Right lobe of liver (tissue), 6 donors: ENCODE measurements at places on chromosomes 3 and 15. TPM values are rescaled to one million over a fixed set of nuclear protein-coding genes. Genes with fewer than 3 reads are reported as not detected.

DNA sequence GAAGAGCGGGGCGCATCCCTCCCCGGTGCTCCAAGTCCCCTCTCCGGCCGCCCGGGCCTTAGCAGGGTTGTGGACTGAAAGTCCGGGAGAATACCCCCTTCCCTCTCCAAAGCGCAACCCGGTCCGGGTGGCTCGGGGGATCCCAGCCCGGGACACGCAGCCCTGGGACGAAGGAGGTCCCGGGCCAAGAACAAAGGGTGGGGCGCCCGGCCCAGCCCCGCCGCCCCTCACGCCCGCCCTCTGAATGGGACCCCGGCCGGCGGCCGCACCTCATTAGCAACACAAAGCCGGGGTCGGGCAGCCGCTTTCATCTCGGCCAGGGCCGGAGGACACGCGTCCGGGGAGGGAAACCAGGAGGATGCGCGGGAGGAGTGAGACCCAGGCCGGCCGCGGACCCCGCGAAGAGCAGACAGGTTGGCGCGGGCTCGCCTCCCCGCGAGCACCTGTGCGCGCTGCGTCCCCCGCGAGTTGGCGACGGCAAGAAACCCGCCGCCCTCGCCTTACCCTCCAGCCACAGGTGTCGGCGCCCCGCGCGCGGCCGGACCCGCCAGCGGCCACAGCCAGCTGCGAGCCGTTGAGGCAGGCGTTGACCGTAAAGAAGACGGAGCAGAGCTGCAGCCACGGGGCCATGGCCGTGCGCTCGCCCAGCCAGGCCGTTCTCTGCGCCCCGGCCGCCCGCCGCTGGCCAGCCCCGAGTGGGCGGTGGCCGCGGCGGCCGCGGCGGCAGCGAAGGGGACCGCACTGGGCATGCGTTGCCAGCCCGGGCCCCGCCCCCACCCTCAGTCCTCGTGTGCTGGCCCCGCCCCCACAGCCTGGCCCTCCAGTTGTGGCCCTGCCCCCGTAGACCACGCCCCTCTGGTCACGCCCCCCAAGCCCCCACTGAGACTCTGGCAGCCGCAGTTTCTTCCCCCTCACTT lies at the start of gene IL17RD:
Gene IL17RD (minus strand): TSS at position 697 of the 917 bp plus-strand sequence. CDS start 67 bp downstream, at position 630.
- no peak within 1 kb of the TSS for H3K27ac ChIP-seq
- H3K27me3 ChIP-seq: no peaks in the 10 kb centered on the region
- H3K4me3 ChIP-seq: peak within 1 kb of the TSS; percentile 70
- peak; percentile 73 for DNase-seq
- peaks cover 7% of the 10 kb centered on the region for H3K4me1 ChIP-seq

- H3K27ac ChIP-seq: no peak overlapping the region
- no peaks in the 10 kb centered on the region for H3K36me3 ChIP-seq
- no peaks in the 10 kb centered on the region for H3K27me3 ChIP-seq
- H3K4me1 ChIP-seq: no peaks in the 10 kb centered on the region
Measured at GRCh38 chr3:177626045-177626444, 428.8 kb upstream of the TBL1XR1 start.

- H3K27me3 ChIP-seq: no peaks in the 10 kb centered on the region
- H3K4me1 ChIP-seq: peaks cover 4% of the 10 kb centered on the region
- no peak within 1 kb of the TSS for H3K27ac ChIP-seq
- H3K4me3 ChIP-seq: no peak within 1 kb of the TSS
- no peak for DNase-seq
Measured at GRCh38 chr15:53978253-53978906, at the start of gene UNC13C. UNC13C (plus strand) TSS chr15:53978441; CDS start chr15:54012904, 34,463 bp downstream.

GRCh38 chr3:187858711-187859110 lies 113.4 kb upstream of the BCL6 start:
- H3K4me1 ChIP-seq: no peaks in the 10 kb centered on the region
- no peaks in the 10 kb centered on the region for H3K27me3 ChIP-seq
- no peak overlapping the region for H3K4me3 ChIP-seq
- no peak for DNase-seq

- no peaks in the 10 kb centered on the region for H3K27me3 ChIP-seq
- H3K27ac ChIP-seq: no peak overlapping the region
- no peaks in the 10 kb centered on the region for H3K4me1 ChIP-seq
- DNase-seq: no peak
Measured at GRCh38 chr15:53618461-53618860, 141.0 kb downstream of the WDR72 start.

DNA sequence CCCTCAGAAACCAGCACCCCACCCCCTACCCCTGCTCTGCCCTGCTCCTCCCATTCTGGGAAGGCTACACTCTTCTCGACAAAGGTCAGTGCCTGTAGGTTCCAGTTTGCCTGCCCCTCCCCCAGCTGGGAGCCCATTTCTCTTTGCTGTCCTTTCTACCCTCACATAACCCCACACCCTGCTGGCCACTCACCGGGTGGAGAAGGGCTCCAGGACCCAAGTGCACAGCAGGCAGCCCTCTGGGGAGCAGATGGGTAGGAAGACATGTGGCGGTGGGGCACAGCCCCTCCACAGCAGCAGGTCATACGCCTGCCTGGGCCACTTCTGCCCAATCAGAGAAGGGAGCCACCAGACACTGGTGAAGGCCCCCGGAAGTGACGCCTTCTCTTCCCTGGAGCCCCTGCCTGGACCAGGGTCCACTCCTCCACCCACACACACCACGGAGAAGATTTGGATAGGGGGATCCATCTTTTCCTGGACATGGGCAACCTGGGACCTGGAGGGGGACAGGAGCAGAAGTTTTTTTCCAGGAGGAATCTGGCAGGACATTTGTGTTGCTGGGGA lies at the start of gene THPO:
Gene THPO (minus strand): TSS at position 326 of the 564 bp plus-strand sequence. CDS start 1,948 bp downstream, outside the sequence.
- no peaks in the 10 kb centered on the region for H3K27me3 ChIP-seq
- peak within 1 kb of the TSS; percentile 96 for H3K27ac ChIP-seq
- peak within 1 kb of the TSS; percentile 63 for H3K4me3 ChIP-seq
- H3K4me1 ChIP-seq: no peaks in the 10 kb centered on the region

GRCh38 chr3:43095370-43095769 lies 10.5 kb downstream of the POMGNT2 start:
- H3K4me1 ChIP-seq: no peaks in the 10 kb centered on the region
- no peak overlapping the region for H3K27ac ChIP-seq
- no peak for DNase-seq
- no peak overlapping the region for H3K4me3 ChIP-seq

DNA sequence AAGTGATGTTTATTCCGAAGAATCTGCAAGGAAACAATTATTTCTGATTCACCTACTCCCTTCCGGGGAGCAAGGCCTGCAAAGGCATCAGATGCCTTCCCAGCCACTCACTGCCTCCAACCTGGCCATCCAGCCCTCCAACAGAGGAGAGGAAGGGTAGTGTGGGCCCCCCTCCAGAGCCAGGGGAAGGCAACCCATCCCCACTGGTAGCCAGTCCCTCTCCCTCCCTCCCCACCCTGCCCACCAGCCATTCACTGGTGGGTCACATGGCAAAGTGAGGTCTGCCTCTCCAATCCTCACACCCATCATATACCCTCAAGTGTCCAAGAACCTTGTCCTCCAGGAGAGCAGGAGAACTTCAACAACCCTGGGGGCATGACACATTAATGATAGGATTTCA lies 2.4 kb upstream of the VIPR1 start:
- H3K27ac ChIP-seq: no peak overlapping the region
- DNase-seq: peak; percentile 25

- no peaks in the 10 kb centered on the region for H3K36me3 ChIP-seq
- no peaks in the 10 kb centered on the region for H3K27me3 ChIP-seq
- DNase-seq: no peak
- H3K4me3 ChIP-seq: no peak overlapping the region
- H3K4me1 ChIP-seq: no peaks in the 10 kb centered on the region
Measured at GRCh38 chr3:13440204-13440817, 20.2 kb upstream of the NUP210 start.

DNA sequence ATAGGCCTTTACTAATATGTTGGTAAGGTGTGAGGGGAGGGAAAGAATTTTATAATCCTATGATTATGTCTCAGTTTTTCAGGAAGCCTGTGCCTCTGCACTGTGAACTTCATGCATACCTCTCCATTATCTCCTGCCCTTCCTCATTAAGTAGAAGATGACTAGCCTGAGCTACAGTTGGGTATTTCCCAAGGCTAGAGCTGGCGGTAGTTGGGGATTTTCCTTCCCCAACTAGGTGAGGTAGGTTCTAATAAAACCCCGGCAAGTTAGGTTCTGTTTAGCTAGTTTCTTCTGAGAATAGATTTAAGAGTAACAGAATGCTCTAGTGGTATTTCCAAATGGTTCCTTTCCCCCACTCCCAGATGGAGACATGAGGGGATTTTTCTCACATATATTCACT lies 414.5 kb downstream of the GRM7 start:
- H3K36me3 ChIP-seq: no peaks in the 10 kb centered on the region
- H3K27ac ChIP-seq: no peak overlapping the region
- DNase-seq: no peak
- no peaks in the 10 kb centered on the region for H3K4me1 ChIP-seq
- H3K27me3 ChIP-seq: no peaks in the 10 kb centered on the region

DNA sequence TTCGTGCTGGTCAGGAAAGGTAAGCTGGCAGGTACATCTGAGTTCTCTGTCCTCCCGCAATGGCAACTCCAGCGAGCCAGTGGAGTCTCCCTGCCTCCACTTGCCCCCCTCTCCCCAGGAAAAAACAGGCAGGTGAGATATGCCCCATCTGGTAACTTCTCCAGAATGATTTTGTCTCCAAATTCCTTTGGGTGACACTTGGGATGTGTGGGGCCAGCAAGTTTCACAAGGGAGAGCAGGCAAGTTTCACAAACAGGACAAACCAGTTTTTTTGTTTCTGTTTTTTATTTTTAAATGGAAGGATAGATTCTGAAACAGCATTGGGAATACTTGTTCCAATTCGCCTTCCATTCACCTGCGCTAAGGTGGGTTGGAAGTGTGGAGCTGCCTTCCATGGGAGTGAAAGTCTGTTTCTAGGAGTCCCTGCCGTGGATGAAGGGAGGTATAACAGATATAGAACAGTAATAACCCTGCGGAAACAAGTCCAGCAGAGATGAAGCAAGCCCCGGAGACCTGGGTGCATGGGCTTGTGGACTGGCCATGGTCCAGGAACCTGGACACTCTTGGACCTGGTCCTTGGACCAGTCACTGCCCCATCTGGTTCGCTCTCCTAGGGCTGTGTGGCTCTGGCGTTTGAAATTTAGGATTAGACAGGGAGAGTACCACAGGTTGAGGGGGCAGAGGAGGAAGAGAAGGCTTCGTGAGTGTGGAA lies 22.9 kb upstream of the KIF23 start:
- peaks cover 5% of the 10 kb centered on the region for H3K27me3 ChIP-seq
- H3K27ac ChIP-seq: no peak overlapping the region
- no peaks in the 10 kb centered on the region for H3K4me1 ChIP-seq
- DNase-seq: no peak
- H3K36me3 ChIP-seq: no peaks in the 10 kb centered on the region

DNA sequence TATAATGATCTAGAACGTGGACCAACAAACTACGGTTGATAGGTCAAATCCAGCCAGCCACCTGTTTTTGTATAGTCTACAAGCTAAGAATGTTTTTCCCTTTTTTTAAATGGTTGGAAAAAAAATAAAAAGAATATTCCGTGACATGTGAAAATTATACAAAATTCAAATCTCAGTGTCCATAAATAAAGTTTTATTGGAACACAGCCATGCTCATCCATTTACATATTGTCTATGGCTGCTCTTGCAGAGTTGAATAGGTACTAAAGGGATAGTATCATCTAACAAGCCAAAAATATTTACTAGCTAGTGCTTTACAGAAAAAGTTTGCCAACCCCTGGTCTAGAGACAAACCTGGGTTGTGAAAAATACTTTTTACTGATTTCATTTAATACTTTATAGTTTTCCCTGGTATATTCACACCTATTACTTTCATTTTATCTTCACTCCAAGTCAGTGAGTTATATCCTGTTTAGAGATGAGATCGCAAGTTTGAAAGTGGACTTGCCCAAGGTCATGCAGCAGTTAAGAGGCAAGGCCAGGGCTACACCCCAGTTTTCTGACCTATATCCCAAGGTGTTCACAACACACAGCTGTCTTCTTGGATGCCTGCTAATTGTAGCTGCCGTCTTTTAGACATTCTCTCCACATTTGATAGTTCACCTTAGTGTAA lies 58.4 kb downstream of the IGF2BP2 start:
- no peak overlapping the region for H3K27ac ChIP-seq
- H3K27me3 ChIP-seq: no peaks in the 10 kb centered on the region
- H3K4me1 ChIP-seq: no peaks in the 10 kb centered on the region
- no peaks in the 10 kb centered on the region for H3K36me3 ChIP-seq
- DNase-seq: no peak

The PIGX gene
- total RNA-seq: 6.4 TPM

The ZNF502 gene
- total RNA-seq: 0.55 TPM

The MORC1 gene
- total RNA-seq: 0.16 TPM

The XRN1 gene
- total RNA-seq: 24.4 TPM

GRCh38 chr3:42975456-42975855 lies 3.7 kb upstream of the GASK1A start:
- no peaks in the 10 kb centered on the region for H3K27me3 ChIP-seq
- H3K4me1 ChIP-seq: peaks cover 18% of the 10 kb centered on the region
- no peak overlapping the region for H3K4me3 ChIP-seq
- H3K36me3 ChIP-seq: no peaks in the 10 kb centered on the region

- H3K4me1 ChIP-seq: no peaks in the 10 kb centered on the region
- no peak overlapping the region for H3K4me3 ChIP-seq
- H3K36me3 ChIP-seq: no peaks in the 10 kb centered on the region
Measured at GRCh38 chr15:56537881-56538280, 72.9 kb upstream of the MNS1 start.

The SLC7A14 gene
- 0.11 TPM for total RNA-seq

DNA sequence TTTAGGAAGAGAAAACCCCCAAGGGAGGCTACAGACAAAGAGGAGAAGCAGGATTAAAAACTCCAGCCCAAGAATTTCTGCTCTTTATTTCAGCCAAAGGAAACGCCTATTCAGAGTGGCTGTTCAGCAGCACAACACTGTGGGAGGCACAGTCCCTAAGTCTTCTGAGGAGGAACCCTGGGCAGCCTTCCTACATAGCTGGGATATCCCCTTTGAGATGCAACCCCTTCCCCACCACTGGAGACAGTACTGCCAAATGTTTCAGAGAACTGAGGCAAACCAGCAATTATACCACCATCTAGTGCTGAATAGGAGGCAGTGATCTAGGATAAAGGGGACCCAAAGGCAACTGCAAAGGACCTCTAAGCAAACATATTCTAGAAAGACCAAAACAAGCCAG lies 168.1 kb downstream of the VPS13C start:
- no peaks in the 10 kb centered on the region for H3K27me3 ChIP-seq
- no peak for DNase-seq
- no peak overlapping the region for H3K4me3 ChIP-seq
- H3K36me3 ChIP-seq: no peaks in the 10 kb centered on the region
- H3K4me1 ChIP-seq: no peaks in the 10 kb centered on the region
- H3K27ac ChIP-seq: no peak overlapping the region

The SMCO1 gene
- total RNA-seq: not detected

GRCh38 chr3:178086144-178086825 lies 450.0 kb upstream of the KCNMB2 start:
- H3K4me1 ChIP-seq: peaks cover 6% of the 10 kb centered on the region
- H3K27me3 ChIP-seq: no peaks in the 10 kb centered on the region
- no peak for DNase-seq
- no peak overlapping the region for H3K27ac ChIP-seq
- no peak overlapping the region for H3K4me3 ChIP-seq
- H3K36me3 ChIP-seq: no peaks in the 10 kb centered on the region

- H3K36me3 ChIP-seq: no peaks in the 10 kb centered on the region
- no peak overlapping the region for H3K27ac ChIP-seq
- no peaks in the 10 kb centered on the region for H3K27me3 ChIP-seq
- DNase-seq: no peak
- H3K4me1 ChIP-seq: no peaks in the 10 kb centered on the region
Measured at GRCh38 chr15:39140060-39140604, 440.7 kb upstream of the THBS1 start.

The TAGLN3 gene
- total RNA-seq: not detected
